ENCODE measurements at places on chromosomes 4 and X.

- DNase-seq: no peak
Measured at GRCh38 chr4:94924566-94924965, 166.8 kb downstream of the BMPR1B start.

- DNase-seq: no peak
Measured at GRCh38 chr4:39664828-39665731, 26.4 kb upstream of the SMIM14 start.

DNA sequence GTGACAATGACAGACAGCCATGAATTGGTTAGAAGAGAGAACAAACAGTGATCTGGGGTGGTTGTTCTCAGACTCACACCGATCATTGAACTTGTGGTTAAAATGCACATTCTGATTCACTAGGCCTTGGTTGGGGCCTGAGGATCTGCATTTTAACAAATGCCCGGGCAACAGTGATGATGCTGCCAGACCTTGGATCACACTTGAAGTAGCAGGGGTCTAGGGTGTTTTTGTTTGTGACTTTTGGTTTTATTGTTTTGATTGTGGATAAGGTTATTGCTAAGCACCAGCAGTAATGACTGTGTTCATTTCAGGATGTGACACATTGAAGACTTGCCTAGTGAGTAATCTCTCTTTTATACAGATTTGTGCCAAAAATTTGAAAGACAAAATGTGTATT is 36.5 kb downstream of the TXLNG start:
- DNase-seq: no peak

DNA sequence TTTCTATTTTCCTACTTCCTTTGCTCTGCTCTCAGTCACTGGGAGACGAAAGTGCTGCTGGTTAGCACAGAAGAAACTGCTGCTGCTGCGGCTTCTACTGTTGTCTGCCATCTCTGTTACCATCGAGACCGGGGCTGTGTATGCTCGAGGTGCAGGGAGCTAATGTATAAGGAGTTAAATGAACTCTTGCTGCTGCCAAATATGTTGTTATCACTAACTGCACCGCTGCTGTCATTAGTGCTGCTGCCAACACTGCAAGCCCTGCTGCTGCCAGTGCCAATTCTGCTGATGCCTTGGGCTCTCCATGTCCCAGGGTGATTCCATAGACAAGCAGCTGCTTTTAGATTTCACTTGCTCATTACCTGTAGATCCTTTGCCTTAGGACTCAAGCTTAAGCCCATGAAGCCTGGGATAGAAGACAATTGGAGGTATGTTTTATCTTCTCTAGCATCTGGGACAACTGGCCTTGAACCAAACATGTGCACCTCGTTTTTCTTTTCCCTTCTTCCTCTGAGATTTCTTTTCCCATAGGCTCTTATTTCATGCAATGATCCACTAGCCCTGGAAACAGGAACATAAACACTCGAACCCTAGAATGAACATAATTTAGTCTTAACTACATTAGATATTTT is 107.8 kb downstream of the CCSER1 start:
- DNase-seq: no peak

DNA sequence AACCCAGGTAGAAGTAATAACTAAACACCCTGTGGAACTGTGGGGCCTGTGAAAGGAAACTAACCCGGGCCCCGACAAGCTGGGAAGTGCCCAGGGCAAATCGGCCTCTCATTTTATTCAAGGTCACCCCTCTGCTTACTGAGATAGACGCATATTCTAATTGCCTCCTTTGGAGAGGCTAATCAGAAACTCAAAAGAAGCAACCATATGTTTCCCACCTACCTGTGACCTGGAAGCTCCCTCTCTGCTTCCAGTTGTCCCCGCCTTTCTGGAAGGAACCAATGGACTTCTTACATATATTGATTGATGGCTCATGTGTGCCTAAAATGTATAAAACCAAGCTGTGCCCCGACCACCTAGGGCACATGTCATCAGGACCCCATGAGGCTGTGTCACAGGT is 23.1 kb upstream of the DHRSX start:
- DNase-seq: no peak

- no peak for DNase-seq
Measured at GRCh38 chr4:48467891-48468290, 15.3 kb upstream of the SLC10A4 start.

DNA sequence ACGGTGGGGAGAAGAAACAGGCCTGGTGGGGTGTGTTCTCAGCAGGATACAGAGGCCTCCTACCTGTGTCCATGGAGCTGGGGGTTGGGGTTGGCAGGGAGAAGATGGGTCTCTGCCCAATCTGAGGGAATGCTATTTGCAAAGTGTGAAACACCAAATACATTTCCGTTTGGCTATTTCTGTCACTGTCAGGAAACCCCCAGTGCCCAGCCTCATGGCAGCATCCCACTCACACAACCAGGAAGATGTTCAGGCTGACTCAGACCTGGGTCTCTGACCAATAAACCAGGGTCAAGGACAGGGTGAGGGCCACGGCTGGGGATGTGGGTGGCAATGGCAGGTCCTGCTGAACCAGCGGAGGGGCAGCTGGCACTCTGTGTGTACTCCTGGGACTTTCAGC is 41.3 kb downstream of the BCOR start:
- no peak for DNase-seq

GRCh38 chrX:13937370-13938050 is 92.2 kb downstream of the GEMIN8 start:
- no peak for DNase-seq

DNA sequence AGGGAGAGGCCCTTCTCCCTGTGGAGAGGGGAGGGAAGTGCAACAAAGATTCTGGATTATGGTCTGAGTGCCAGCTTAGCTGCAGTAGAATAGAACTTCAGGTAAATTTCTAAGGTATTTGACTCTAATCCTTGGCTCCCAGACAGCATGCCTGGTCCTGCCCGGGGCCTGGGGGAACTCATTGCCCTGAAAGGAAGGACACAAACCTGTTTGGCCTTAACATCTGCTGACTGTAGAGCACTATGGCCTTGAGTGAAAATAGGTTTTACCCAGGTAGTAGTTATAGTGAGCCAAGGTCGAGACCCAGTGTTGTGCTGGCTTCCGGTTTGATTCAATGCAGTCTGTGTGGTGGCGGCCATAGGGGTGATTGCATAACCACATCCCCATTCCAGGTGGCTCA is 64.4 kb downstream of the RPS6KA6 start:
- DNase-seq: no peak

DNA sequence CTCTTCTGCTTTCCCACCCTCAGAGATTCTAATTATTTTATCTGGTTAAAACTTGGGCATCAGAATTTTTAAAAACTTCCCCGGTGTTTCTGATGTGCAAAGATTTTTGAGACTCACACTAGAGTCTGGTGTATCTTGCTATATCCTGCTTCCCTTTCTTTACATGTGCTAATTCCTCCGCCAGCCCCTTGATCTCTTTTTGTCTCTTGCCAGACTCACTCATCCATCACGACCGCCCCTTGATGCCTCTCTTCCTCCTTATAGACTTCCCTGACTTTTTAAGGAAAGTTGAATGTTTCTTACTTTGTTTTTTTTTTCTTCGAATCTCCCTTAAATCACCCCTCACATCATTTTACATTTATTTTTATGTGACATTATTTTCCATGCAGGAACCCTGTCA is 274.9 kb upstream of the PITX2 start:
- DNase-seq: no peak

DNA sequence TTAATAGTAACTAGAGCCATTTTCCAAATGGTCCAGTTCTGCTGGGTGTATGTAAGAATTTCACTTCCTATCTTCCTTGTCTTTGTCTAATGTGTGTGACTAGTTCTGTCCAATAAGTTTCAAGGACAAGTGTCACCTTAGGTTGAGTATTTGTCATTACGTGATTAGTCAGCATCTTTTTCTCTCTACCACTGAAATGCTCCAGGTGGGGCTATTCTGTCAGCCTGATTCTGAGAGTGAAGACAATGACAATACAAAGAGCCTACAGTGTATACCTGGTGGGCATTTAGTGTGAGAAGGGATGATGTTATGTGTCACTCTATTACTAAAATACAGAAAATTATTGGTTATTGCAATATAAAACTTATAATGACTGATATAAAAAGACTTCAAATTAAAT is 876.3 kb downstream of the C4orf33 start:
- DNase-seq: no peak

DNA sequence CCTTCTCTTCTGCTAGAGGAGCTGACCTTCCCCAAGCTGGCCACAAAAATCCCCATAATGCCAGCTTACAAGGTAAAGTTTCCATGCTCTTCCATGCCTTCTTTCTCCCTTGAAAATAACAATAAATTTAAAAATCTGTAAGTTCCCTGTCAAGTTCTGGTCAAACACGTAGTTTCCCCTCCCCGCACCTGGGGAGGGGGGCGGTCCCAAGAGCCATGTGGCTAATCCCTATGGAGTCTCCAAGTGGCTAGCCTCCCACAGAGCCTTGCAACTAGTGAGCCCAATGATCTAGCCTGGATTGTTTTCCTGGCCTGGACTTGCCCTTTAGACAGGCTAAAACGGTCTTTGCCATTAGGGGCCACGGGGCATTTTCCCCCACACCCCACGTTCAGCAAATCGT is 2.1 kb upstream of the NRK start:
- no peak for DNase-seq

DNA sequence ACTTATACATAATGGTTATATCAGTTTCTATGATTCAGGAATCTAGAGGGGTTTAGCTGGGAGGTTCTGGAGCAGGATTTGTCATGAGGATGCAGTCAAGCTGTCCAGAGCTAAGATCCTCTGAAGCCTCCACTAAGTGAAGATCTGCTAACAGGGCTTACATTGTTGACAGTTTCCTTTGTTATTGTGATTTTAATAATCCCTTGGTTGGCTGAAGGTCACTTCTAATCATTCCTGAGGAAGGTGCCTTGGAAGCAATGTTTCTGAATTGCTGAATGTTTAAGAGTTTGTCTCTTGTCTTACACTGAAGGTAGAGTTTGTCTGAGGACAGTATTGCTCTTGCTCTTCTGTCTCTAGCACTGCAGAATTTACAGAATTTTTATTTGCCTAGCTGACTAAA is 41.3 kb downstream of the BANK1 start:
- no peak for DNase-seq

- no peak for DNase-seq
Measured at GRCh38 chrX:65862638-65863037, 177.2 kb downstream of the VSIG4 start.

GRCh38 chrX:7110821-7111276 is 36.7 kb upstream of the STS start:
- no peak for DNase-seq

DNA sequence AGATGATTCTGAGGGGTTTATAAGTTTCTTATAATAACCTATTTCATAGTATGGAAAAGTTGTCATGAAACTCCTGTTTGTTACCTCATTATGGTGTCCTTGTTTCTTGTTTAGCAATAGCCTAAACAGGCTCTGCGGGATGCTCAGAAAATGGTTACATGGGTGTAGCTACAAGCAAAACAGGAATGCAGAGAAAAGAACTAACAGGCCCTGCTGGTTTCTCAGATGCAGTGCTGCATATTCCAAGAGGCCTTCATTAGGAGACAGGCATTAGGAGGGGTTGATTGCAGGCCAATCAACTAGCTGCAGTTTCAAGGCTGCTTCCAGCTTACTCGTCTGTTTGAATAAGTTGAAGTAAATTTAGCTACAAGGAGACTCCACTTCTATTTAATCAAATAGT is 37.6 kb upstream of the HPGD start:
- DNase-seq: no peak

DNA sequence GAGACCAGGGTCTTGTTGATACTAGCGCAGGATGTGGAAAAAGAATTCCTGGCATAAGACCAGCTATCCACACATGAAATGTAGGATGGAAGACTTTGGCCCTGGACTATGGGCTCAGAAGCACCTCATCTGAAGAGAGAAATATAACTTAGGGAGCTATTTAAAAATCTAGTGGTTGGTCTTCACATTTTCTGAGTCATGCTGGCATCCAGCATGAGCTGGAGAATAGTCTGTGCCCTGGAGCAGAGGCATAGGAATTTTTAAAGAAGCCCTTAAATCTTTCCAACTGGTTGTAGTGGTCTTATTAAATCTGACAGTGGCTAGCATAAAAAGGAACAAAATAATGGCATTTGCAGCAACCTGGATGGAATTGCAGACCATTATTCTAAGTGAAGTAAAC is 86.3 kb downstream of the SMARCA5 start:
- no peak for DNase-seq

DNA sequence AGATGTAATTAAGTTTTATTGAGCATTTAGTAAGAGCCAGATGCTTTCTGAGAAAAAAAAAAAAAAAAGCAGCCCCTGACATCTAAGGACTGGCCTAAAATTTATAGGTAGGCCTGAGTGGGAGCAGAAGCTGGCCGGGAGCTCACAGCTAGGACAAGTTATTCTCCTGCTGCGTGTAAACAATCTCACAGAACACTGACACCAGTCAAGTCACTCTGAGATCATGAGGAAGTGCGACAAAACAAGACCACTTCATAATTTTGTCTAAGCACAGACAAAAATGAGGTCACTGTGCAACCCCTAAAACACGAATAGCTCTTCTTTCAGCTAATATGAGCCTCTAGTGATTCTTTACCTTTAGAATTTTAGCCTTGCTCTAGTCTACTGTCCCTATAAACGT is 15.3 kb upstream of the NSUN7 start:
- no peak for DNase-seq

DNA sequence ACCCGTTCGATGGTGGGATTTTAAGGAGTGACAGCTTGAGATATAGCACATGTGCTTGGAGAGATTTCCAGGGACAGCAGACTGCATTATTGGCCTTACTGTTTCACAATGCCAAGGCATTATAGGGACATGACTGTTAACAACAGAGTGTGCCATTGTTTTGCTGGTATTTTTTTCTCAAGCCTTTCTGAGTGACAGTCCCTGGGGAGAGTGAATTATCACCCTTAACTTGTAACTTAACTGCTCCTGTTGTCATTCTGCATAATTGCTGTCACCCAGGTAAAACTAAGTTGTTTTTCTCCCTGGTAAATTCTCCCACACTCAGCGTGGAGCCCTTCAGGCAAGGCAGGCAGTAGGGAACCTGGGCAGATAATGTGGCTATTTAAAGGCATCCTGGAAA is 989.2 kb upstream of the LCORL start:
- DNase-seq: no peak

DNA sequence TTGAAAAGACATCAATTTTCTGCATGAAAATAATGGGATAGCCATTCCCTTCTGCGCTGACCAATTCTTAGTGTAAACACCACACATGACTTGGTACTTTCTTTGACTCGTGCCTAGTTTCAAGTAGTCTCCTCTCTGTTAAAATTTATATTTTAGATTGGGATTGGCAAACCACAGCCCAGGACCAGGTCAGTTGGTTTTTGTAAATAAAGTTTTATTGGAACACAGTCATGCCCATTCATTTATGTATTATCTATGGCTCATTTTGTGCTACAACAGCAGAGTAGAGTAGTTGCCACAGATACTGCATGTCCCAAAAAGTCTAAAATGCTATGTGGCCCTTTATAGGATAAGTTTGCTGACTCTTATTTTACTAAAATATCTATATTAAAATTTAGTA is 46.7 kb downstream of the BMX start:
- no peak for DNase-seq

- no peak for DNase-seq
Measured at GRCh38 chr4:173019664-173020063, 148.9 kb upstream of the GALNT7 start.

DNA sequence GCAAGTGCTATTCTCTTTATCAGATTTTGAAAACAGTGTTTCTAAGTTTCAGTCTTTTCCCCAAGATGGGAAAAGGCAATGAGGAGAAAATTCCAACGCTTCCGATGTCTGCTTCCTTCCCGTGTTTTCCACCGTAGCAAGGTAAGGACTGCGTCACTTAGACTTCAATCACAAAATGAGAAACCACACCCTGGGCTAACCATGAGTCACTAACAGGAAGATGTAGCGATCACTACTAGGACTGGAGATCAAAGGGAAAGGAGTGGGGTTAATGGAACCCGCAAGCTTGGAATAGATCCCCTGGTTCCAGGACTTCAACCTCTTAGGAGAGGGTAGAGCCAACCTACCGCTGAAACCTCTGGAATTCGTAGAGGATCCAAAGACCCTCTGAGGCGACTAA is 250.7 kb upstream of the ZFP42 start:
- DNase-seq: no peak
